Tibial artery (tissue), 4 donors: ENCODE measurements at places on chromosomes 5 and 9.

- DNase-seq: no peak
Observed at GRCh38 chr9:16729651-16730050, 140.8 kb downstream of the BNC2 start.

- DNase-seq: no peak
Observed at GRCh38 chr5:148394587-148395019, 10.8 kb downstream of the FBXO38 start.

- no peak for DNase-seq
Observed at GRCh38 chr5:168974082-168974481, 326.9 kb downstream of the SLIT3 start.

- no peak for DNase-seq
Observed at GRCh38 chr9:37172557-37172956, 52.2 kb downstream of the ZCCHC7 start.
